ENCODE measurements at places on chromosomes 7 and 10.

- no peak for DNase-seq
Measured at GRCh38 chr10:79335470-79336235, 11.6 kb upstream of the PPIF start.

DNA sequence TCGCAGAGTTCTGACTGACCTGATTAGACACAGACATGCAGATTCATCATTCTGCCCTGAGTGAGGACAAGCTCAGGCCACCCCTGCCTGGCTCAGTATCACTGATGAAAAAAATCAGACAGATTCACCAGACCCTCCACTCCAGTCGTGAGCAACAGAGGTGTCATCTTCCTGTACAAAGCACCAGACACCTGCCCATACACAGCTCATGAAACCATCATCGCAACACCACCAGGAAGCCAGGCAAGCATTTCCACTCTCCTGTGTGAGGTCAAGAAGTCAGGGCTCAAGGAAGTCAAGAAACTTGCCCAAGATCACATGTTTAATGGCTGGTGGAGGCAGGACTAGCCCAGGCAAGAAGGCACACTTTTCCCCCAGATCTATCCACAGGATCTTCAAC, 163.0 kb downstream of the CALN1 start:
- no peak for DNase-seq

DNA sequence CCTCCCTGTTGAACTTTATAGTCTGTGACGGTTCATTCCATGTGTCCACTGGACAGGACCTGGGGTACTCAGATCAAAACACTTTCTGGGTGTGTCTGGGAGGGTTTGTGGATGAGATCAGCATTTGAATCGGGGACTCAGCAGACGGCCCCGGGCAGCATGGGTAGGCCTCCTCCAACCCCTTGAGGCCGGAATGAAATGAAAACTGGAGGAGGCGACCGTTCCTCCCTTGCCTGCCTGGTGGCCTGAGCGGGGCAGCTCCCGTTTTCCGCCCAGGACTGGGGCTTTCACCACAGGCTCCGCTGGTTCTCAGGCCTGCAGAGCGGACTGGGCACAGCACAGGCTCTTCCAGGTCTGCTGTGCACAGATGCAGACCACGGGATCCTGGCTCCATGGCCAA, 247.7 kb downstream of the MAD1L1 start:
- no peak for DNase-seq

DNA sequence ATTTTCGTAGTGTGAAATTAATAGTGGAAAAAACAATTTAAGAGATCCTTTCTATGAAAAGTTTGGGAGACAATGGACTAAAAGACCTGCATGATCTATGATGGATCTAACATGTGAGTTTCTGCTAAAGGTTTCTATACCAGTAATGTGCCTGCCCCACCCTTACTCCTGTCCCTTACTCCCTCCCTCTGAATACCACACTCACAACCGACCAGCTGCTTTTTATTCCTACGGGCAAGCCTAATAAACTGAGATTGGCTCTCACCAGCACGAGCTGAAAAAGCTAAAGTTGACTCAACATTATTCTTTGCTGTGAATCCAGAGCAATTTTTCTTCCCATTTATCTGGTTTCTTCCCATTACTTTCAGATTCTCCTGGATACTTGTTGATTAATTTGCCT, 17.8 kb upstream of the REEP3 start:
- DNase-seq: no peak

DNA sequence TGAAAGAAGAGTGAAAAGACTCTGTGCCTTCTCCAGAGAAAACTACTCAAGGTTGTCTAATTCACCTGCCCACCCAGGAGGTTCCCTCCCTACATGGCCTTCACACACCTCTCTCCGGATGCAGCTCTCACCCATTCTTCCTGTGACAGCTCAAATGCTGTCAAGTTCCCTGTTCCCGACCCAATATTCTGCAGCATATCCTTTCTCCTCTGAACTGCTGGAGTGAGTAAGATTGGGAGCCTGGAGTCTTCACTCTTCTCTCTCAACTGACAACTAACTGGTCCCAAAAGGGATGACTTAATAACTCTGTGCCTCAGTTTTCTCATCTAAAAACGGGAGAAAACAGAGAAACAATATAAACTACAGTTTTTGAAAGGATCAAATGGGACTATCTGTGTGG, 5.1 kb downstream of the TMEM26 start:
- DNase-seq: no peak

DNA sequence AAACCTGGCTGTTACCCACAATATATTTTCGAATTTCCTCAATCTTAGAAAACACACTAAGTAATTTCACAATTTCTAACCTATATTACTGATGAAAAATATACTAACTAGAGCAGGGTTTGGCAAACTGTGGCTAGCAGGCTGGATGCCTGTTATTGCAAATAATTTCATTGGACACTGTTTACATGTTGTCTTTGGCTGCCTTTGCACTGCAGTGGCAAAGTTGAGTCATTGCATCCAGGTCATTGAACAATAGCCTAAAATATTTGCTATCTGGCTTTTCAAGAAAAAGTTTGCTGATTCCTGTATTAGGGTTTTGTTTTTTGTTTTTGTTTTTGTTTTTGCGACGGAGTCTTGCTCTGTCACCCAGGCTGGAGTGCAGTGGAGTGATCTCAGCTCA, 47.2 kb downstream of the KIF11 start:
- no peak for DNase-seq

- DNase-seq: peak; percentile 84
Measured at GRCh38 chr10:11017570-11018431, at the start of gene CELF2. Gene CELF2, plus strand, starts transcription at chr10:11017872. Its CDS starts 218 bp downstream, at chr10:11018090.

DNA sequence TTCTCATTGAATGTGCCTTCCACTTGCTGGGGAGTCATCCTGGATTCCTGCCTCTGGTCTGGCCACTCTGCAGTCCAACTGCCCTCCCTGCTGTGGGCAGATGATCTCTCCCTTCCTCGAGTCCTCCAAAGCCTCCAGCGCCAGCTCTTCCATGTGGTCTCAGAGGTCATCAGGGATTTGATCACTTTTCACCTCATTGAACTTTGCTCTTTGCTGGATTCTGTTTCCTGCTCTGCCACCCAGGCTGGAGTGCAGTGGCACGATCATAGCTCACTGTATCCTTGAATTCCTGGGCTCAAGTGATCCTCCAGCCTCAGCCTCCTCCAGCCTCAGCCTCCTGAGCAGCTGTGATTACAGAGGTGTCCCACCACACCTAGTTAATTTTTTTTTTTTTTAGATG, 22.1 kb upstream of the TBXAS1 start:
- no peak for DNase-seq

DNA sequence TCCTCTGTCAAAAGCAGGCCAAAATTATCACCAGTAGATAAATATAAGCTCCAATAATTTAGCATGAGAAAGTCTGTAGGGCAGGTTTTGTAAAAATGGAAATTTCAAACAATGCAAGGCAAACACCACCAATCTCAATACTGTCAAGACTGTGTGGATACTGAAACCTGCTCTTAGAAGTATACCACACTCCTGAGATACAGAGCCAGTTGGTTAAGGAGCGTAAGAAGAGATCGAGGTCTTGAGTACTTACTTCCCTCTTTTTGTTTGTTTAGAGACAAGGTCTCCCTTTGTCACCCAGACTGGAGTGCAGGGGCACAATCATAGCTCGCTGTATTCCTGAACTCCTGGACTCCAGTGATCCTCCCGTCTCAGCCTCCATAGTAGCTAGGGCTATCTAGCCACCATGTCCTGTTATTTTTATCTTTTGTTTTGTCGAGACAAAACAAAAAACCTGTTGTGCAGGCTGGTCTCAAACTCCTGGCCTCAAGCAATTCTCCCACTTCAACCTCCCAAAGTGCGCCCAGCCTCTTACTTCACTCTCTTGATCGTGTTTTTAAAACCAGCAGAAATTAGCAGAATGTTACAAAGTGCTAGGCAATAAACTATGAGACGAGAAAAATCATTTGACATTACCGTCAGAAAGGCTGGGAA, 205.7 kb downstream of the PARD3 start:
- DNase-seq: no peak

DNA sequence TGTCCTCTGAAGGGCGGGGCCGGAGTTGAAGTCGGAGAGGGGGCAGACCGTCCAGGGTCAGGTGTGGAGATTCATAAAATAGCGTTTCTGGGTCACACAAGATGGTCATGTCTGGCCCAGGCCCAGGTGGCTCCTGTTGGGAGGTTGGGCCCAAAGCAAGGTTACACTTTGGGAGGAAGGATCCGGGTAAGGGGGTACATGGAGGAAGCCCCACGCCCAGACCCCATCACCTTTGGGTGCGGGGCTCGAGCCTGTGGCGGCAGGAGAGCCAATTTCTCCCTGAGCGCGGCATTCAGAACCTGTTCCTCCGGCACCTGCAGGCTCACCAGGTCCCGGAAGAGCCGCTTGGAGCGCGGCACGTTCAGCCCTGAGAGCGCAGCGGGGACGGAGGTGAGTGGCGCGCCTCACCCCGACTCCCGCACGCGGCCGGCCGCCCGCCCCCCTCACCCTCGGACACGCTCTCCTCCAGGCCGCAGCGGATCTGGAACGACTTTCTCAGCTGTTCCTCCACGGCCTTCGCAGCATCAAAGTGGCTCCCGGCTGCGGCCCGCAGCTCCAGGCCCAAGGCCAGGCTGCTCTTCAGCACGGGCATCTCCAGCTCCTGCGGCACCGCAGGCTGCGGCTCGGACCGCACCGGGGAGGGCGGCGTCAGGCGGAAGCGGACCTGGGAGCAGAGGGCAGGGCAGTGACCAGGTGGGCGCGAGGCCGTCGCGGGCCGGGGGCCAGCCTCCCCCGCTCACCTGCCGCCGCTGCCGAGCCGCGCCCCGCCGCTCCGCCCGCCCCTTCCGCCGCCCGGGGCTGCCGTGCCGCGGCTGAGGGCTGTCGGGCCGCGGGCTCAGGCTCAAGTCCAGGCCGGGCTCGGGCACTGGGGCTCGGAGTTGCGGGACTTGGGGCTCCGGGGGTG, 644 bp downstream of the PPP1R35 start:
- DNase-seq: peak; percentile 47

- no peak for DNase-seq
Measured at GRCh38 chr7:133009426-133010252, 72.3 kb downstream of the CHCHD3 start.

- no peak for DNase-seq
Measured at GRCh38 chr10:133464582-133465031, 10.9 kb downstream of the SCART1 start.

DNA sequence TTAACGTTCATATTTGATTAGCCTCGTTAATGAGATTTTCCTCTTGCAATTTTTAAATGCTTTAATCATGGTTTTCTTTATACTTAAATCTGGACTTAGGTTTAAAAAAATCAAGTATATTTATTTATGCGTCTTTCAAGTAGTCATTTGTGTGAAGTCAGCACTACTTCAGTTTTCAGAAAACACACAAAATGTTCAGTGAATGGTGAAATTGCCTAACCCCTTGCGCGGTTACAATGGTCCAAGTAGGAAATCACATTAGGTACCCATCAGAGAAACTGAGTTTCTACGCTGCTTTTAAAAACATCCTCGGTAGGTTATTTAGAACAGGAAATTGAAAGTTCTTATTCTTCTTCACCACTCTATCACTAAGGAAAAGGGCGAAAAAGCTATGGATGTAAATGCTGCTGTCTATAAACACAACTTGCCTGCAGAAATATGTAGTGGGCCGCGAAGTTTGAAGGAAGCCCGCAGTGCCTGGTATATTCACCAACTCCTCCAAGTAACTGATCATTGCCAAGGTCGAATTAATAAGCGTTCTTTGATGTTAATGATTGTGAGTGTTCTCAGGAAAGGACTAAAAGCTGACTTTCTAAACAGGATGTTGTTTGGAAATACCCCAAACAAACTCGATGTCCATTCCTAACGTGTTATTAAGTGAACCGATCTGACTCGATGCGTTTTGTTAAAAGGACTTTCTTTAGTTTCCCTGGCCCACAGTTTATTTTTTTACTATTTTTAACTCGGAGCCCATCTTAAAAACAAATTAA, 1.0 kb downstream of the SYPL1 start:
- no peak for DNase-seq

DNA sequence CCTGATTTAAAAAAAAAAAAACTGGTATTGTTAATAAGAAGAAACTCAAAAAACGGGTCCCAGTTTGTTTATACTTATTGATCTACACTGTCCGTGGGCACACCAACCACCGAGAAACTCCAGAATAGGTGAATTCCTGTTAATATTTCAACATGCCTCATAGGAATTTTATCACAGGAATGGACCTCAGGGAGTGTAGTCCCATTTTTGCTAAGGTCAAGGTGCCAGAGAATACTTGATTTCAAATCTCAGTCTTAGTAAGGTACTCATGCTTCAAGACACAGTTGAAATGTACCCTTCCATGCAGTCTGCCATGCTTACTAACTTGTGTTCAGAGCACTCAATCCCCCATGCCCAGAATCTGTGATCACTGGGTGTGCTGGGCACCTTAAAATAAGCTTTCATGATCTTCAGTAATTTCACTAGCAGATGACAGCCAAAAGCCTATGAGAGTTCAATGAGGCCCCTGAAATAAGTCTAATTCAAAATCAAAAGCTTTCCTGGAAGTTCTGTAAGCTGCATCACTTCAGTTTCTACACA, 385.7 kb downstream of the TNS3 start:
- DNase-seq: no peak

DNA sequence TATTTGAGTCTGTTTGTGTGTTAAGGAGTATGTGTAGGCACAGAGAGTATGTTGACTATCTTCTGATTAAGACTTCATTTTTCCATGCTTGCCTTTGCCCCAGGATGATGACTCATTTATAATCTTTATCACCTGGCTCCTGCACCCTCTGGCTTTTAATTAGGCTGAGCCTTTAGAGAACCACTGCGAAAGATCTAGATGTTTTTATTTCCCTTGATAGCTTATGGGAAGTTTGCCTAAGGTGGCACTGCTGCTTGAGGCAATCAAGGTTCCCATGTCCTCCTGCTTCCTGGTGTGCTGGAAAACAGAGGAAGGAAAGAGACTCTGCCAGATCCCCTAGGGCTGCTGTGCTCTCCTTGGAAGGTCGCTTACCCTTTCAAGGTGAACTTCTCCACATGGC, 114.6 kb downstream of the ARL4A start:
- DNase-seq: no peak

- no peak for DNase-seq
Measured at GRCh38 chr10:132816718-132817117, 30.8 kb upstream of the NKX6-2 start.

DNA sequence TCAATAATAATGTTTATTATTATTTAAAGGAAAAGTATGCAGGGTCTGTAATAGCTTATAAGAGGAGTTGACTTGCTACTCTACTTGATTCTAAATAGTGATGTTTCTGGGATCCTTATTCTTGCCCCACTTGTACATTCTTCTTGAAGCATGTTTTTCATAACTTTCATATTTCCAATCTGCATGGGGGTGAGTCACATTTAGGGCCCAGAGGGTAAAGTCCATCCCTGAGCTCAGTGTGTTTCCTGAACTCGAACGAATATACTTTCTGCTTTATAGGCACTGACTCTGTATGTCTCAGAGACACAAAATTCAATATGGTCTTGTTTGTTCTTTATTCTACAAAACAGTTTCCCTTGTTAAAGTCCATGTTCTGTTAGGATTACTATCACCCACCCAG, 61.0 kb upstream of the SMIM30 start:
- no peak for DNase-seq

DNA sequence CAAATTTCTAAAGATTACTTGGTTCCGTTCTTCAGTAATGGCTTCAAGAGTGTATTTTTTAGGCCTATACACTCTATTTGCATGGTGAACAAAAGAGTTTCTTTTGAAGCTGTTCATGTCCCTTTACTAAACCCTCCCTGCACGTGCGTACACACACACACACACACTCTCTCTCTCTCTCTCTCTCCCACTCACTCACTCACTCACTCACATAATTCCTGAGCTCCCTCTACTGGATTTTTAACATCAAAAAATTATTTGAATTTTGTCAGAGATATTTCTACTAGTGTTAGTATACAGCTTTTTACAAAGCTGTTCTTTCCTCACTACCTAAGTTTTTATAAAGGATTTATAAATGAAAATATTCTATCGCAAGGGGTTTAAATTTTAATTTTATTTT, 85.9 kb downstream of the UBE3C start:
- DNase-seq: no peak

- DNase-seq: no peak
Measured at GRCh38 chr7:113742377-113742776, 176.4 kb downstream of the PPP1R3A start.
